ENCODE measurements at places on chromosomes 5 and 9. TPM values are rescaled to one million over a fixed set of nuclear protein-coding genes. Genes with fewer than 3 reads are reported as not detected.

- no peak for DNase-seq
These were observed 199.9 kb downstream of the PTTG1 start for GRCh38 chr5:160621526-160621925.

DNA sequence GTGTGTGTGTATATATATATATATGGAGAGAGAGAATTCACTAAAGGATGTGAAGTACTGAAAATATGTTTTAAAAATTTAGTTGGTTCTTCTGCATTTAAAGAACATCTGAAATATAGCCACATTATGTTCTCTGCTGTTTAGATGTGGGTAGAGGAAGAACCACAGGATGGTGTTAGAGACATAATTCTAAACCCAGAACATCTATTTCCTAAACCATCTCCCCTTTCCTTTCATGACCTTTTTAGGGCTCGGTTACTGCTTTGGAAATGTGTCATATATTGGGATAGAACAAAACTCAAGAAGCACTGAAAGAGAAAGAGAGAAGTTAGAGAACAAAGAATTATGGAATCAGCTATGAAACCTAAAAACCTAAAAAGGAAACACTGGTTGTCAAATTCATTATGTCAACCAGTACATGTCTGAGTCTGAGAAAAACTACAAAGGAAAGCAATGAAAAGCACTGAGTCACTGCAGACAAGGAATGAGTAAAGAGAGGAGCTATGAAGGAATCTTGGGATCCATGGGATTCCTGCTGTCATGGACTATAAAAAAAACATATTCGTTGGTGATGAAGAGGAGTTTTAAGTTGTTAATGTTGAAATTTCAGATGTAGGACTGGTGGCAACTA lies 28.4 kb downstream of the SLC12A2 start:
- DNase-seq = no peak

GRCh38 chr5:60490597-60491166 lies 209.3 kb downstream of the DEPDC1B start:
- no peak for DNase-seq

DNA sequence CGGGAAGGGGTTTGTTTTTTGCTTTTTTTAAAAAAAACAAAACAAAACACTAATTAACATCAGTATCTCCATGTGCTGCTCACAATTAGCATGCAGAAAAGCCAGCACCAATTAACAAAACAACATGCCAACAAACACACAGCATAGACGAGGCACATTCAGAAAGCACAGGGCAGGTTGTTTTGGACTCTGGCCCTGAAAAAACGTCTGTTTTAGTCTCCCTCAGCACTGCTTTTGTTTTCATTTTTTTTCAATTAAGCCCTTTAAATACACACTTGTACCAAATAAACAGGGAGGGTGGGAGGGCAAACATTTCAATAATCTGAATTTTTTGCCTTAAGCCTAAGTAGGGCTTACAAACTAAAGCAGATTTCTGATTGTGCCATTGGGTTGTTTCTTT lies 309.6 kb downstream of the DTWD2 start:
- no peak for DNase-seq

GRCh38 chr5:42767491-42768105 lies 11.0 kb downstream of the CCDC152 start:
- DNase-seq = peak; percentile 64

DNA sequence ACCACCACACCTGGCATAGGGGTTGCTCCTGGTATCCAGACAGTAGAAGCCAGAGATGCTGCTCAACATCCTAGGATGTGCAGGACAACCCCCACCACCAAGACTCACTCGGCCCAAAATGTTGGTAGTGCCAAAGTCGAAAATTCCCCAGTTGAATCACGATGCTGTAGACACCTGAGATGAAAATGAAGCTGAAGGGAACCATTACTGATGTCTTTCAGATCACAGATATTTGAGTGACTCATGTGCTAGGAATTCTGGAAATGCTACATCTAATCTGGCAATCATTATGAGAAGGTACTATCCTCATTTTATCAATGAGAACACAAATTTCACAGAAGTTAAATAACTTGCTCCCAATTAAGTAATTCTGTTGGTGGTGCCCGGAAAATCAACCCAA lies 21.0 kb upstream of the UBE2QL1 start:
- no peak for DNase-seq

- DNase-seq = no peak
These were observed 24.6 kb upstream of the LRRC14B start for GRCh38 chr5:166441-167372.

GRCh38 chr9:129864991-129865647 lies 29.9 kb downstream of the USP20 start:
- DNase-seq = no peak

DNA sequence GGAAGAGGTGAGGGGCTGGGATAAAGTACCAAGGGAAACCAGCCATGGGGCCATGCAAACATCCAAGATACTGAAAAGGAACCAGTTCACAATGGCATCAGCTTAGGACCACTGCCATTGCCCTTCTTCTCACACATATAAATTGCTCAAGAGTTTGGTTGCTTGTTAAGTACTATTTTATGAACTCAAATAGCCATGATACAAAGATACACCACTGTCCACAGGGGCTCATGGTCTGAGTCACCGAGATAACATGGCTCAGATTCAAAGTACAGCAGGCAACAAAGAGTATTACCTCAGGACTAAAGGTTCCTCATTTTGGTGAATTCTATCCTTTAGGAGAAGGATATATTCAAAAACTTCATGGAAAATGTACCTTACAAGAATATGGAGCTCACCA lies 55.6 kb downstream of the FANCC start:
- DNase-seq = no peak

GRCh38 chr5:148922606-148923005 lies 96.2 kb downstream of the ADRB2 start:
- no peak for DNase-seq

DNA sequence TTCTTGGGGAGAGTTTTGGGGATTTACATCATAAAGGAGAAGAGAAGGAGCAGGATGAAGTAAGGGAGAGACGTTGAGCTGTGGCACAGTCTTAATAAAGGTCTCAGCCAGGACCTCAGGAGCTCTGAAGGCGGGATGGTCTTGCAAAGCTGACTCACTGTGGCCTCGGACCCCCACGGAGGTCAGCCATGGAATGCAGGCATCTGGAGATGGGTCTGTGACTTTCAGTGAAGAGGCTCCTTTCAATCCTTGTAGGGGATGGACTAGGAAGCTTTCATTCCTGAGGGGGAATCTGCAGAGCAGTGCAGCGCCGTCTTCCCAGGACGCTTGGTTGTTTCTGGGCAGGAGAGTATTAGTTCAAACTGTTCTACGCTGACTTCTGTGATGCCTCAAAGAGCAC lies 65.7 kb upstream of the BASP1 start:
- DNase-seq = no peak

DNA sequence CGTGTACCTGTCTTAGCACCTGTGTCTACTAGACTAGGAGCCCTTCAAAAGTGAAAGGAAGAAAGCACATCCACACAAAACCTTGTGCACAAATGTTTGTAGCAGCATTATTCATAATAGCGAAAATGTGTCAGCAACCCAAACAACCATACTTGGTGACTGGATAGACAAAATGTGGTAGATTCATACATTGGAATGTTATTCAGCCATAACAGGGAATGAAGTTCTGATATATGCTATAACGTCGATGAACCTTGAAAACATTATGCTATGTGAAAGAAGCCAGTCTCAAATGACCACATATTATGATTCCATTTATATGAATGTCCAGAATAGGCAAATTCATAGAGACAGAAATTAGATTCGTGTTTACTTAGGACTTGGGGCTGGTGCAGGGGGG lies 57.8 kb upstream of the LARP1 start:
- DNase-seq = no peak

- no peak for DNase-seq
These were observed 86.1 kb upstream of the ADAMTS2 start for GRCh38 chr5:179431221-179431824.

GRCh38 chr9:69153707-69154521 lies 20.2 kb upstream of the TJP2 start:
- DNase-seq = no peak

- peak; percentile 10 for DNase-seq
These were observed 232.3 kb upstream of the TRPM3 start for GRCh38 chr9:71353720-71354119.

- DNase-seq = no peak
These were observed 1.4 kb downstream of the NOL6 start for GRCh38 chr9:33472171-33472880.

MLANA gene
- not detected for total RNA-seq

DNAH5 gene
- 0.92 TPM for total RNA-seq

SPATA31E1 gene
- not detected for total RNA-seq

SPINK6 gene
- total RNA-seq = not detected

SV2C gene
- total RNA-seq = 0.31 TPM
